ENCODE measurements at places on chromosomes 12 and 14.

GRCh38 chr14:49516286-49516685, 69.9 kb downstream of the RPS29 start:
- DNase-seq, result no peak

DNA sequence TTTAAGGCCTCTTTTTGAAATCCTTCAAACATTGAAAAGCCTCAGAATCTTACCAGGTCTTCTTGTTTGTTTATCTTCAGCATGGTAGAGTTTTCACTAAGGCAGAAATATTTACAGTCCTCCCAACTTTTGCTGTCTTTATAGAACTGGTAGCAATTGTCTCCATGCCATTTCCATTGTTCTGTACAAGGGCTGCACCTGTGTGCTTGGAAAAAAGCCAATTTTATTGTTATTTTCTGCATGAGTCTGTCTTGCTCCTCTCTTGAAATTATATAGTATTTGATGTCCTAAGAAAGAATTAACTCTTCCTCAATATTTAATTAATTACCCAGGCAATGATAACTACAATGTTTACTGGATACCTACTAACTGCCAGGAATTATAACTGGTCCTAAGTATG, 23.3 kb downstream of the CLEC1A start:
- DNase-seq, result no peak

- no peak for DNase-seq
These were observed 113.0 kb downstream of the SEC23A start for GRCh38 chr14:38989922-38990546.

DNA sequence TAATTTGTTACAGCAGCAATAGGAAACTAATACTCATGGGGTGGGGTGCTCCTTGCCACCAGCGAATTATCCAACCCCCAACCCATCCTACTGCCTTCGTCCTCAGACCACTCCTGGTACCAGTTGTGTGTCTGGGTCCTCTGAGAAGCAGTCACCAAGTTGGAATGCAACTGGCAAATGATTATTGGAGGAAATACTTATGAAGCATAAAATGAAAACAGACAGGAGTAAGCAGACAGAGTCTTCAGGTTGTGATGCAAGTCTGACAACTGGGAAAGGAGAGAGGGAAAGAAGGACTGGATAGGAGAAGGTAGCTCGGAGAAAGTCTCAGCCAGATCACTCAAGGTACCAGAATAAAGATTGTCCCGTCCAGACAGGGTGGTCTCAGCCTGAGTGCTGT, 181.1 kb upstream of the ARID2 start:
- no peak for DNase-seq

DNA sequence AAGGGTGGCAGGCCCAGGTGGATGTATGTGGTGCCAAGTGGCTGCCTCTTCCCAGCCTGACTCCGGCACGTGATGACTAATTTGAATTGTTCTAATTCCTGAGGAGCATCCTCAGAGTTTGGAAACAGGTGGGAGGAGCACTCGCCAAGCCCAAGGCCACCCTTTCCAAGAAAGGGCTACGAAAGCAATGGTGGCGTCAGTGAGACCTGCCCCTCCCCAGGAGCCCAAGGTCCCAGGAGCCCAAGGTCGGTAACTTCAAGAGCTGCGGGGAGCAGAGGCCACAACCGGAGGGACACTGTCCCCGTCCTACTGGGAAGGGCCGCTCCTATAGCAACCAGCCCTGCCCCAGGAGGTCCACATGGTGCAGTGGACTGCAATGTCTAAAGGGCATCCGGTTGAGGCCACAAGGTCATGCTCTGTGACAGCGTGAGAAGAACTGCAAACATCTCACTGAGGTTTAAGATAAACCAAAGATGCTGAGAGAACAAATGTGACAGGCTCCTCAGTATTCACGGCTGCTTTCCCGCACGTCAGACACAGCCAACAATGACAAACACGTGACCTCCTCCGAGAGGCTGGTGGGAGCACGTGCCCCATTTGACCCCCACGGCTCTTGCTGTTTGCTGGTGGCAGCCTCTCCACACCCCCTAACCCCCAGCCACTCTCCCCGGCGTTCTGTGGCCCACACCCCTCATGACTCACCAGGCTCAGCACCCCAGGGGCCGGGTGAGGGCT, 79.6 kb downstream of the ITPK1 start:
- no peak for DNase-seq

DNA sequence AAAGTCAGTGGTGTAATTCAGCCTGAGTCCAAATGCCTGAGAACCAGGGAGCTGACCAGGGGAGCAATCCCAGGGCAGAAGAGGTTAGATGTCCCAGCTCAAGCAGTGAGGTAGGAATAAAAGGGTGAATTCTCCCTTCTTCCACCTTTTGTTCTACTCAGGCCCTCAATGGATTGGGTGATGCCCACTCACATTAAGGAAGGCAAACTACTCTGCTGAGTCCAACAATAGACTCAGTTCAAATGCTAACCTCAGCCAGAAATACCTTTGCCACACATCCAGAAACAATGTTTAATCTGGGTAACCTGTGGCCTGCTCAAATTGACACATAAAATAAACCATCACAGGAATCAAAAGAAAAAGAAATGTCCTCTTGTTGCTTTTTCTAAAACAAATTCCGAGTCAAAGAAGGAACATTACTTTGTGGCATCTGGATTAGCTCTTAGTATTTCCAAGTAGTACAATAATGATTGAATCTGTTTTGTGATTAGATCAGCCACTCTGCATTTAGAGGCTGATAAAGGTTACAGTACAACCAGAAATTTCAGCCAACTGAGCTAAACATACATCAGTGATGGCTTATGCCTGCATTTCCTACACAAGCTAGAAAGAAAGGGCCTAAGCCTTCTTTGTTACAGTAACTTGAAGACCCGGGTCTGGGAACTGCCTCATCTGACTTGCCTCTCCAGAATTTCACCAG, 43.6 kb upstream of the TRIM9 start:
- no peak for DNase-seq

DNA sequence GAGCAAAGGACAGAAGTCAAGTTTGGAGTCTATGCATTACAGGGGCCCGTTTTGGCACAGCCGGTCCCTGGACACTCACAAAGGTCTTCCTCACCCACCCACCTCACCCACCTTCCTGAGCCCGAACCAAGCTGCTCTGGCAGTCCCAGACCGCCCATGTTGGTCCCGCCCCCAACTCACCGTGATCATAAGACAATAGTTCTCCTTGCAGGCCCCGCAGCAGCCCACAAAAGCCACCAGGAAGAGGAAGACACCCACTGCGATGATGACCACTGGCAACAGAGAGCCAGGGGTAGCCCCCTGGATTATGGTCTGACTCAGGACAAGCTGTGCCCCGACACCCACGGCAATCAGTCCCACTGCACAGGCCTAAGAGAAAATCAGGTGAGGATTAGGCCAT, 1.8 kb downstream of the CD63 start:
- no peak for DNase-seq

GRCh38 chr12:47970843-47971242, 7.4 kb downstream of the TMEM106C start:
- no peak for DNase-seq

DNA sequence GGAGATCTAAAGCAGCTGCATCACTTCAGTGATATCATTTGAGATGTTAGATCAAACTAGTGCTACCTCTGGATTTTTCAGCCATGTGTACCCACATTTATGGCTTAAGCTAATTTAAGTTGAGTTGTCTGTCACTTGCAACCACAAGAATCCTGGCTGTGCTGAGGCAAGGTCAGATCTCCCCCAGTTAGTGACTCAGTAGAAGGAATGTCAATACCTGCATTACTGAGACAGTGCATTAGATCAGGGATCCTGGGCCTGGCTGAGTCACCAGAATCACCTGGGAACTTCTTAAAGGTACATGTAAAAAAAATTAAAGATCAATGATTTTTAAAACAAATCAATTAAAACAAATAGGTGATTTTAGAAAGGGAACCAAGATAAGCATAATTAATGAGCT, 84.6 kb upstream of the GRIN2B start:
- DNase-seq, result no peak

DNA sequence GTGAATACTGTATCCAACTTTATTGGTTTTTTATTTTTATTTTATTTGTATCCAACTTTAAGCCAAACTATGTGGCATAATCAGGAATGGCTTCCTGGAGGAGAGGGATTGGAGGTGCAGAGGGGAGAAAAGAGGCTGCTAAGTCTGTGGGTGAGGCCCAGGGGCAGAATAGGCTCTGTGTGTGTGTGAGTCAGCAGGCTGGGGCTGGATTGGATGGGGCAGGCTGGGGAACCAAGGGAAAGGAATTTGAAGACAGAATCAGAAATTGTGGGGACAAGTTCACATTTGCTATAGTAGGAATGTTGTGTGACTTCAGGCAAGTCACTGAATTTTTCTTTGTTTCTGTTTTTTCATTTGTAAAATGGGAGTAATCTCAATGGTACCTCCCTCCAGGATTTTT, 12.8 kb upstream of the RILPL1 start:
- DNase-seq, result peak; percentile 61

DNA sequence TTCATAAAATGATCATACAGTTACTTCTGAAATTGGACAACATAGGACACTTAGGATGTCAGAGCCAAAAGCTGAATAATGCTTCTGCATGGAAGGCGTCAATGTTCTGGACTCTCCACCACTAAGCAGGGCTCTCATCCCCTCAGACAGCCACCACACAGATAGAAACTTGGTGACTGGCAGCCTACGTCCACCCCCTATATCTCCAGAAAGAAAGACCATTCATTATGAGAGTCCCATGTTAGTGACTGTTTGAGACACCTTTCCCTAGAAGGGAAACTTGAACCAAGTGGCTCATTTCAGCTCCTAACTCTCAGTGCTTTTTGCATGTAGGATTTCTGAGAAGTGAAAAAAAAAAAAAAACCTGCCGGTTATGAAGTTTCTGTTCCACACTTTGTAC, 251.0 kb upstream of the FKBP4 start:
- no peak for DNase-seq

GRCh38 chr14:68774771-68775613, 17.9 kb downstream of the ZFP36L1 start:
- no peak for DNase-seq

DNA sequence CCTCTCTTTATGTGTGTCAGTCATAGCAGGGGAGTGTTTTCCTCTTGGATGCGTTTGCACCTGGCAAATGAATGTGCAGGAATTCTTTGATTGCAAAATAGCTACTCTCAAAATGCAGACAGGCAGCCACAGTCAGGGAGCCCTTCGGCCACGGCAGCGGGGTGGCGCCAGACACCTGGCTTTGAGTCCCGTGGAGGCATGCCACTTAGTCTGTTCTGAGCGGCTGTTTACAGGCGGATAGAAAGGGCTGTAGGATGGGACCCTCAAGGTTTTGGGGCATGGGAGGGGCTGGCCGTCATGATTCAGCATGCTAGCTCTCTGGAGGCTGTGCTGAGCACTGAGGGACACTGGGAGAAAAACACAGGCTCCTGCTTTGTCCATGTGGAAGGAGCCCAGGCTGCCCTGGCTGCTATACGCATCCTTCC, 117.1 kb downstream of the SLC25A47 start:
- DNase-seq, result peak; percentile 68

- DNase-seq, result peak; percentile 99
These were observed at the start of gene STX2 for GRCh38 chr12:130838951-130839769. Gene STX2 (minus strand): TSS chr12:130839250. CDS start chr12:130839099, 151 bp downstream.

- DNase-seq, result no peak
These were observed 17.4 kb downstream of the LRP6 start for GRCh38 chr12:12249216-12250050.

DNA sequence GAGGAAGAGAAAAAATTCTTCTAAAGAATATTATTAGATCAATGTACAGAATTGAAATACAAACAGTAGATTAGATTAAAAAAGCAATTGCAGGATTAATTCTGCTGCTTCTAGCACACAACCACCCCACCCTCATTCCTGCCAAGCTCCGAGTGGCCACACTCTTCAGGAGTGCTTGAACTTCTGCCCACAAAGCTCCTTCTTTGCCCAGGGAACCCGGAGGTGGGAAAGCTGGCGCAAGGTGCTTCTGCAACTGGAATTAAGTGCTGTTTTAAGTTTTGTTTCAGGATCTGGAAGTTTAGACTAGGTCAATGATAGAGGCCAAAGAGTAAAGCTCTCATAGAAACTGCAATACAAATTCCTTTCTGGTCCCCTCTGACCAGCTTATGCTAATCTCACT, 94.1 kb upstream of the BMP4 start:
- no peak for DNase-seq

DNA sequence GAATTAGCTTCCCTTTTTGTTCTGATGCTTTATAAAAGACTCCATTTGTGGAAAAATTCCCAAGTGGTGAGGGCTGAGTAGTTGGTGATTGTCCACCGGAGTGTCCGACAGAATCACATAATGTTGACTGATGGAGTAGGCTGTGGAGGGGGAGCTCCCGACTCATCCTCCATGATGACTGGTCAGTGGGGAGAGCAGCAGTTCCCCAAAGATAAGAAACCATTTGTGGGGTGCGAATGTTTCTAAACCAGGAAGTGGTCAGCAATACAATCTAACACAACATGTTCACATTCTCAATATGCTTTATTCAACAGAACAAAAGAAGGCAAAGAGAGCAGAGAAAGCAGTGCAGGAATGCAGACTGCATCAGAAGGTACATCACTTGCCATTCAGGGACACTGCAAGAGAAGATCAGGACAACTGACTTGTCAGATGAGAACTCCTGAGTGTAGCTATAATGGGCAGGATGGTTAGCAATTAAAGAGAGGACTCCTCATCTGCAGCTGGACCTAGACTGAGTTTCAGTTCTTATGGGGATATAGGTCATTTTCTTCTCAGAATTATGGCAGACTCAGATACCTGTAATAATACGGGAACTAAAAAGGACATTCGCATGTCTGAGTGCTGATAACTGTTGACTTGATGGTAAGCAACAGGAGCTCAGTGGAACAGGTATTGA, 5.4 kb downstream of the KRT6B start:
- DNase-seq, result no peak

DNA sequence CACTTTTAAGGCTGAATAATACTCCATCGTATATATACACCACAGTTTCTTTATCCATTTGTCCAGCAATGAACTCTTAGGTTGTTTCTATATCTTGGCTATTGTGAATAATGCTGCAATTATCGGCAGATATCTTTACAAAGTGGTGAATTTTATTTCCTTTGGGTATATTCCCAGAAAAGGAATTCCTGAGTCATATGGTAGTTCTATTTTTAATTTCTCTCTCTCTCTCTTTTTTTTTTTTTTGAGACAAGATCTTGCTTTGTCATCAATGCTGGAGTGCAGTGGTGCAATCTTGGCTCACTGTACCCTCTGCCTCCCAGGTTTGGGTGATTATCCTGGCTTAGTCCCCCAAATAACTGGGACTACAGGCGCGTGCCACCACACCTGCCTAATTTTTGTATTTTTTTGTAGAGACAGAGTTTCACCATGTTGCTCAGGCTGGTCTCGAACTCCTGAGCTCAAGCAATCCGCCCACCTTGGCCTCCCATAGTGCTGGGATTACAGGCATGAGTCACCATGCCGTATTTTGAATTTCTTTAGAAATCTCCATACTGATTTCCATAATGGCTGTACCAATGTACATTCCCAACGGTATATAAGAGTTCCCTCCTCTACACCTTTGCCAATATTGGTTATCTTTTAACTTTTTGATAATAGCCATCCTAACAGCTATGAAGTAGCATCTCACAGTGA, 98.4 kb downstream of the EFCAB11 start:
- no peak for DNase-seq

- DNase-seq, result no peak
These were observed 56.0 kb upstream of the DLK1 start for GRCh38 chr14:100670753-100671049.

GRCh38 chr14:89004166-89004565, 179.7 kb downstream of the TTC8 start:
- DNase-seq, result peak; percentile 20

GRCh38 chr12:38157933-38158401, 158.6 kb upstream of the ALG10B start:
- no peak for DNase-seq

GRCh38 chr14:90551070-90551704, 154.4 kb downstream of the CALM1 start:
- peak; percentile 57 for DNase-seq

- peak; percentile 45 for DNase-seq
These were observed 110.4 kb downstream of the BCAT1 start for GRCh38 chr12:24838531-24838950.
